ENCODE measurements at places on chromosomes 1 and 21.

DNA sequence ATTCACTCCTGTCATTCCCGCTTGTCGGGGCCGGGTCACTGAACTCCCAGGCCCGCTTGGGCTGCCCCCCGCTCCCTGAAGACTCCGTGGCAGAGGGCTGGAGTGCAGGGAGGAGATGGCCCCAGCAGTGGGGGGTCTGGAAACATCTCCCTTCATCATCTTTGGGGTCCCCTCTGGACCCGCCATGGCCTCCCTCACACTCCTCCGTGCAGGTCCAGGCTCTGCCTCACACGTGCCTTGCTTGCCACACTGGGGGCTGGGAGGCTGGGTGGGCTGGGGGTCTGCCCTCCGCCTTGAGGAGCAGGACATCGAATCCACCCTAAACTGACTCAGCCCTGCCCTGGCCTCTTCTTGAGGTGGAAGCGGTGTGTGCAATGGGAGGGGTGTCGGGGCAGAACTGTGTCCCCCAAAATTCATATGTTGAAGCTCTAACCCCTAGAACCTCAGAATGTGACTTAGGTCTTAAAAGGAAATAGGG lies 35.2 kb downstream of the POFUT2 start:
- no peak for DNase-seq

GRCh38 chr1:208225954-208226937 lies 17.9 kb downstream of the PLXNA2 start:
- DNase-seq, result no peak

DNA sequence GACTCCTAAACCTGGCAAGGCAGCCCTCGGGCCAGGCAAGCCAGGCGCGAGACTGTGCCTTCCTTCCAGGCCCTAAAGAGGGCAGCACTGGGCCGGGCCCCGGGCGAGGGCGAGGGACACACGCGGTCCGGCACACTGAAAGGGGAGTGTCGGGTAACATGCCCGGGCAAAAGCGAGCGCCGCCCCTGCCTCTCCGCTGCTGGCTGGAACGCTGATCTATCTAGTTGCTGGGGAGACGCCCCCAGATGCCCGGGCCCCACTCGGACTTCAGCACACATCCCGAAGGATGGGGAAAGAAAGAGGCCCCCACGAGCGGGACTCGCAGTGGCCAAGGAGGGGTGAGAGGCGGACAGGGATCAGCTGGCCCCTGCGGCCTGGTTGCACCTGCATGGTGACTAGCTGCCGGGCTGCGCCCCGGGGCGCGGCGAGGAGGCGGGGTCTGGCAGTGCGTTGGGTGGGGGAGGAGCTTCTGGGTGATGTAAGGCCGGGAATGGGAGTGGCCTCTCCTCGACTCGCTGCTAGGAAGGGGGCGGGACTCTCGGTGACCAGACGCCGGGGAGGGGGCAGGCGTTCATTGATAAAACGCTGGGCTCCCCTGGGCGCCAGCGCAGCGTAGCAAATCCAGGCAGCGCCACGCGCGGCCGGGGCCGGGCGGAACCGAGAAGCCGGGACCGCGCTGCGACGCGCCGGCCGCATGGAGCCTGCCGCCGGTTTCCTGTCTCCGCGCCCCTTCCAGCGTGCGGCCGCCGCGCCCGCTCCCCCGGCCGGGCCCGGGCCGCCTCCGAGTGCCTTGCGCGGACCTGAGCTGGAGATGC lies at the start of gene PLK3:
PLK3 (plus strand) TSS at position 608 of the 815 bp plus-strand sequence; CDS start at position 695, 87 bp downstream.
- DNase-seq, result peak; percentile 95

GRCh38 chr1:232218955-232219865 lies 410.7 kb downstream of the SIPA1L2 start:
- DNase-seq, result no peak

DNA sequence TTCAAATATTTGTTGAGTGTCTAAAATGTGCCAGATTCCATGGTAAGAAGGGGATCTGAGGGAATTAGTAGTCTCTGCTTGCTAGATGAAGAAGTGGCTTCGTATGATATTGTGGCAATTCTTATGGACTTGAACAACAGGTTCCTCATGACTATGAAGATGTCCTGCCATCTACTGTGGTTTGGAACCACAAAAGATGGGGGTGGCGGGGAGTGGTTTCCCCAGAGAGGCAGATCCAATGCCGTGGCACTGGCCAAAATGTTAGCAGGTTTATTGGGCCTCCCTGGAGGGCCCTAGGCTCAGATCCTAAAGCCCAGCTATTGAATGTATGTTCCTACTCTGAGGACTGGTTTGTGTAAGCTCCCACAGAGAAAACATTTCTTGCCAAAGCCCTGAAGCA lies 120.8 kb downstream of the RGS2 start:
- DNase-seq, result no peak

GRCh38 chr1:89894210-89895201 lies 73.7 kb downstream of the LRRC8D start:
- DNase-seq, result no peak

- DNase-seq, result no peak
Observed at GRCh38 chr1:164712131-164713036, 153.4 kb downstream of the PBX1 start.

DNA sequence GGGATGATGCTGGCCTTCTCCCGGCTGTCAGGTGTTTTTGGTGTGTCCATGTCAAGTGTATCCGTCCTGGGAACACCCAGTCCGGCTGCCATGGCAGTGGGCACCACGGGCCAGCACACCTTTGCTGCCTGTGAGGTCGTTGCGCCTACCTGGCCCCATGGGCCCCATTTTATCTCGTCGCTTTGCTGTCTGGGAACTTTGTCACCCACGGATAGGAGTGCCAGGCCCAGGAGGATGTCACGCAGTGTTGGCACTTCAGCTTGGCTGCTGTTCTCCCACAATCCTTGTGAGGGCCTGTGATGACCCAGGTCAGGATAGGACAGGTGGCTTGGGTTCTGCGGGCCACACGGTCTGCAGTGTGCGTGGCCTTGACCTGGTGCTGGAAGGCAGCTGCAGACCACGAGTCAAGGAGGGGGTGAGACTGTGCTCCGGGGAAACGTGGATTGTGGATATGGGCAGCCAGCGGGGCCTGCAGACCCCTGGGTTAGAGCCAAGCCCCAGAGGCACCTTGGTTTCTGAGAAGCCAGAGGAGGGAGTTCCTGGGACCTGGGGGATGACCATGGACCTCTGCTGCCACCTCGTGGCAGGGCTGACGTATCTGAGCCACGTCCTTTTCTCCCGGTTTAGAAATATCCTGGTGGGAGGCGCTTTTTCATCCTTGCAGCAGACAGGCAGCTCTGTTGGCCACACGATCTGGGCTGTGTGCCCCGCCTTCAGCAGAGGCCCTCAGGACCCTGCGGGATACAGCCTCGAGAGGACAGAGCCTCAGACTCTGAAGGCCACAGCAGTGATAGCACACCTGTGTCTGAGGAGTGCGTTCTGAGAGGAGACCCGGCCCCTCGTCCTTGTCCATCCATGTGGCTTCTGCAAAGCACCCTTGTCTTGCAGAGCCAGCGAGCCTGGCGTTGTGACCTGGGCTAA lies 161.1 kb upstream of the COL6A1 start:
- no peak for DNase-seq

GRCh38 chr1:168614235-168614634 lies 37.8 kb downstream of the XCL1 start:
- no peak for DNase-seq

DNA sequence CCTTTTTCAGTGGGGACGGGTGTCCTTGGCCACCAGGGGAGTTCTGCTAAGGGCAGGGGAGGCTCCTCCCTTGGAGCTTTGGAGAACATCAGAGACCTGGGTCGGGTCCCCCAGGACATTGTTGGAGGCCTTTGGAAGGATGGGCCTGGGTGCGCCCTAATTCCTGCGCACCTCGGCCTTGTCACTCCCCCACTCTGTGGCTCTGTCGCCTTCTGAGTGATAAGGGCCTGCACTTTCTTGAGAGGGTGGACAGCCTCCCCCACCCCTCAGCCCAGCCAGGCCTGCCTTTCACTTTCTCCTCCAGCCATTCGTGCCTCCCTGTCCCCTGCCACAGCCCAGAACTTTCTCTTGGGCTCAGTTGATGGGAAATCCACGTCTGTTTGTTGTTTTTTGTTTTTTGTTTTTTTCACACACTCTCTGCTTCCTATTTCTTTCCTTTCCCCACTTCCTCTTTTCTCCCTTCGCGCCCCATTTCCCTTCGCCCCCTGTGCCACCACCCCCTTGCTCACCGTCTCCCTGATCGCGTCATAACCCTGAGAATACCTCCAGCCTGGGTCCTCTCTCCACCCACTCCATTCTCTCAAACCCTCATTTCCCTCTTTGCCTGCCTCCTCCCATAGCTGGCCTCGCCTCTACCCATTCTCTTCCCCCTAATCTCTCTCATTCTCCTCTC lies 85.6 kb downstream of the PAX7 start:
- no peak for DNase-seq

GRCh38 chr21:15443740-15444117 lies 286.1 kb upstream of the USP25 start:
- no peak for DNase-seq

GRCh38 chr1:54108156-54108555 lies 44.6 kb downstream of the CDCP2 start:
- DNase-seq, result no peak

DNA sequence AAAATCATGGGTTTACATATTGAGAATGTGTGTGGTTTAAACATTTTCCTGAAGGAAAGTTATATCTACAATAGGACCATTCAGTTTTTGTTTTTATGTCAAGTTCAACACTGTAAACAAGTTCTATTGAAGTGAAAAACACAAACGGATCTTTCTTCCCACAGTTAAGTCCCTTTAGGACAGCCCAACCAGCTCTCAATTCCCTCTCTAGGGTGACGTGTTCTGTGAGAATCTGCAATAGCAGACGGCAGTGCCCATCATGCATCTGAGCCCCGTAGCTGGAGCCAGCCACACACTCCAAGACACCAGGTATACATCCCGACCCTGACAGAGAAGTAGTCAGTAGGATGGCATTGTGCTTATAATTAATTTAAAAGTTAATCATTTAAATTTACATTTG lies 26.3 kb upstream of the IVNS1ABP start:
- DNase-seq, result no peak

- DNase-seq, result no peak
Observed at GRCh38 chr1:54777431-54777830, 13.1 kb upstream of the PARS2 start.

- no peak for DNase-seq
Observed at GRCh38 chr1:4132352-4133296, 232.6 kb upstream of the C1orf174 start.

GRCh38 chr1:9518454-9518998 lies 20.7 kb upstream of the SLC25A33 start:
- no peak for DNase-seq

DNA sequence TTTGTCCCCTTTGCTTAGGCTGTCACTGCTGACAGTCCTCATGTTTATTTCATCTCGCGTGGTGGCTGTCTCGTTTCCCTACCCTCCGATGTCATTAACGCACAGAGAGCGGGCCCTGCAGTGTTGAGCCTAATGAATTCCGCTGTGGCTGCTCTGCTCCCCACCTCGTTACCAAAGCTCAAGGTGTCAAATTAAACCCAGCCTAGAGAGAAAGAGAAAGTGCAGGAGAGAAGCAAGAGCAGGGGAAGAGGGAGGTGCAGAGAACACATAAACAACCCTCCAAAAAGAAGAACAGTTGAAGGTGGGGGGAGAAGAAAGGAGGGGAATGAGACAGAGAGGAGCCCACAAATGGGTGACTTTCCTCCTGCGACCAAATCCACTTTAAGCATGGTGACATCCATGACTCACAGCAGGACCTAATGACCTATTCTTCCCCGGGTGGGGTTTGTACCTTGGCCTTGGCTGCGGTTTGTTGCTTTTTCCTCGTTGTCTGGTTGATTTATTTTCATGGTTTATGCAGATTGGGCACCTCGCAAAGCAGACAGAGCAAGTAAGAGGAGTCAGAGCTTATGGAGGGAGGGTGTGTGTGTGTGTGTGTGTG lies 92.5 kb downstream of the PBX1 start:
- no peak for DNase-seq

DNA sequence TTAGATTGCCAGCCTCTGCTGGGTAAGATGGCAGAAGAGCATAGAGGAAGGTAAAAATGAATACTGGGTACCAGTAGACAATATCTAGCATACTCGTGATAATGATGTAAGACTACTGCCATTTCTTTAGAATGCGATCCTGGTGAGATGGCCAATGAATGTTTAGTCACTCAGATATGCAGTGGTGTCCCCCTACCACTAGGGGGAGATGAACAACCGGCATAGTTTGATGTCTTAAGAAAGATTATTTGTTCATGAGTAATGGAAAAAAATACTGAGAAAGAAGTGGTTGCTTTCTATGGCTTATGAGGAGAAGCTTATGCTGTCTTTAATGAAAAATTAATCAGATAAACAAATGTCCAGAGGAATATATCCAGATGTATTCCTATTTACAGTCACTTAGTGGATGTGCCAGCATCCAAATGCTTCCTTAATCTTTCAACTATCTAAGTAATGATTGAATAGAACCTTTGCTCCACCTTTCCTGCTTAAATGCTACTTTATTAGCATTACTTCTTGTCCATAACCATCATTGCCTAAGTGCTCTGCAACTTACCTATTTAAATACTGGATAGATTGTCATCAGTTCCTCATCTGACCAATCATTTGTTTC lies 256.6 kb downstream of the ST6GALNAC3 start:
- DNase-seq, result no peak

DNA sequence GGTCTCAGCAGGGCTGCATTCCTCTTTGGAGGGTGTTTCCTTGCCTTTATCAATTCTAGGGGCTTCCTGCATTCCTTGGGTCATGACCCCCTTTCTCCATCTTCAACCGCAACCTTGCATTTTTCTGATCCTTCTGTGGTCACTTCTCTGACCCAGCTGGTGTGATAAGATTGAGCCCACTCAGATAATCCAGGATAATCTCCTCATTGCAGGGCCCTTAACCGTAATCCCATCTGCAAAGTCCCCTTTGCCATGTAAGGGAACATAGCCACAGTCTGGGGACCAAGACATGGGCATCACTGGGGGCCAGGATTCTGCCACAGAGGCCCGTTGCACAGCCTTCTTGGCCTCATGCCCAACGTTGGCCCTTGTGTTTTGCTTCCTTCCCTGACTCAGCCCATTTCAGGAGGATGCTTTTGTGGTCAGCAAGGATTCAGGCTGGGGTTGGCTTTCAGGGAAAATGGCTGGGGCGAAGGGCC lies 35.0 kb upstream of the IL19 start:
- DNase-seq, result no peak

DNA sequence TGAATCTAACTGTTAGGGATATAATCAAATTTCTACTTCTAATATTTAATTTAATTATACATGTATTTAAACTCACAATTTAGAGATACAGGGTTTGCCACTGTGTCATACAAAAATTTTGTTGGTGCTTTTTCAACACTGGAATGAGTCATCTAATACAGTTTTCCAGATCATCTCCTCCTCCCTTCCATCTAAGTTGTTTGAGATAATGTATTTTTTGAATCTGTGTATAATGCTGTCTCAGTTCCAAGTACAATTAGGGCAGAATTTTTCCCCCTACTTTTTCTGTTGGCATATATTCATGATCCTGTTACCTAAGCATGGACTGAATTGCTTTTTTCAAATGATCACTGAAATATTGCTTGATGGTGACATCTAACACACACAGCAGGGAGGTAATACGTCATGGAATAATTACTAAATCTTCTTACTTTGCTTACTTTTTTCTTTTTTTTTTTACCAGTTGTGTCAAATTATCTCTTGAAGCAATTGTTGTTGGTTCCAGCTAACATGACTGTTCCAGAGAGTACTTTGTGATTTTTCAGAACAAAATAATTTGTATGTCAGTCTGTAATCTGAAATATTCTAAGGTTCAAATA lies 146.0 kb downstream of the MAGI3 start:
- DNase-seq, result no peak

GRCh38 chr1:109783436-109783835 lies 19.7 kb upstream of the EPS8L3 start:
- DNase-seq, result no peak

GRCh38 chr1:190658907-190659306 lies 181.2 kb upstream of the BRINP3 start:
- no peak for DNase-seq

GRCh38 chr1:59926381-59927123 lies at the start of gene CYP2J2:
TSS of gene CYP2J2 (minus strand) at chr1:59926773. CDS start at chr1:59926746, 27 bp downstream.
- no peak for DNase-seq

GRCh38 chr1:187617776-187618175 lies 789.0 kb downstream of the PLA2G4A start:
- no peak for DNase-seq
